ENCODE measurements at places on chromosomes 4 and X. TPM values are rescaled to one million over a fixed set of nuclear protein-coding genes. Genes with fewer than 3 reads are reported as not detected.

DNA sequence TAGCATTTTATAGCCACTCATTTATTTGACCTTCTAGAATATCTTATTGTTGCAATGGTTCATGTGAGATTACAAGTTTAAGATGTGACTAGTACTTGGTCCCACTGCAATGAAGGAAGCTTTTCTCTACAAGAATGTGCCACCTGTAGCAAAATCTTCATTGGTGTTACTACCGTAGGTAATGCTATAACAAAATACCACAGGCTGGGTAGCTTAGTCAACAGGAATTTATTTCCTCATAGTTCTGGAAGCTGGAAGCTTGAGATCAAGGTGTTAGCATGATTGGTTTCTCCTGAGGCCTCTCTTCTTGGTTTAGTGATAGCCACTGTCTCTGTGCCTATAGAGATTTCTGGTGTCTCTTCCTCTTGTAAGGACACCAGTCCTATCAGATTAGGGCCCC, 441.0 kb downstream of the GPM6A start:
- DNase-seq, result no peak

DNA sequence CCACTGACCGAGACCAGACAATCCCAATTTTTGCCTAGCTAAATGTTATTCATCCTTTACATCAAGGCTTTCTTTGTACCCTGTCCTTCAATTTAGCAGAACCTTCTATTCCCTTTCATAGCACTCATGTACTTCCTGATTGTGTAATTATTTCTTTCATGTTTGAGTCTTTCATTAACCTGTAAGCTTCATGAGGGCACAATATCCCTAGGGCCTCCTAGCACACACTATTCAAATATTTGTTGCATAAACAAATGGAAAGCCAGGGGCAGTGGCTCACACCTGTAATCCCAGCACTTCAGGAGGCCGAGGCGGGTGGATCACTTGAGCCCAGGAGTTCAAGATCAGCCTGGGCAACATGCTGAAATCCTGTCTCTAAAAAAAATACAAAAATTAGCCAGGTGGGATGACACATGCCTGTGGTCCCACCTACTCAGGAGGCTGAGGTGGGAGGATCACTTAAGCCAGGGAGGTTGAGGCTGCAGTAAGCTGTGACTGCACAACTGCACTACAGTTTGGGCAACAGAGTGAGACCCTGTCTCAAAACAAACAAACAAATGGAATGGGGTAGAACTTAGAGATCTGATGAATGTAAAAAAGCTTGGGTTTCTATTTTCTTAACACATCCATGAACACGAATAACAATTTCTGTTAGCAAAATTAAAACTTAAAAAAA, 59.0 kb downstream of the SAT1 start:
- no peak for DNase-seq

DNA sequence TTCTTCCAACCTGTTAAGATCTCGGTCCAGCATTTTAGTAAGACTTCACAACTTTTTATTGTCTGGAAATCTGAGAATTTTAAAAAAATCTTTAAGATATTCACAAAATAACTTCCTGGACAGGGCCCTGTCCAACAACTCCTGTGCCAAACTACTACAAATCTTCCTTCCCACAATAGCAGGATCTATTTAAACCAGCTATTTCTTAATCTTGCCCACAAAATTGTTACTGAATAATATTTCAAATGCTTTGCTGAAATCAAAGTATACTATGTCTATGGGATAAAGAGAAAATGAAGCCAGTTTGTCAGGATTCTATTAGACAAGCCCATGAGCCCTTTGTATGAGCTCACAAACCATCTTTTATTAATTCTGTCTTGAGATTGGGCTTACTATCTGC, 104.1 kb upstream of the DDIT4L start:
- DNase-seq, result no peak

DNA sequence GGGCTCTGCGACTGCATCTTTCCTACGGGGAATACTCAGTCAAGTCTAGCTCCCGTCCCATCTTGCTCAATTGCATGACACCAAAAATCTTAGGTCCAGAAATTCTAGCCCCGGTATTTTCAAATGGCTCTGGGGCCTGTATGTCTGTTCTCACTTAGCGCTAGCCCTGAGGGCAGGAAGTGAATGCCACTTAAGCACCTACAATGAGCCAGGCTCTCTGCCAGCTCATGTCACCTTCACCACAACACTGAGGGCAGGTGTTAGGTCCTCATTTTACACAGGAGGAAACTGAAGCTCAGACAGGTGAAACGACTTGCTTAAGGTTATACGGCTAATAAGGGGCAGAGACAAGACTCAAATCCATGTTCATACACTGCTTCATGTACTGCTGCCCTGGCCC, 282.8 kb downstream of the PPP1R2C start:
- DNase-seq, result no peak

- peak; percentile 92 for DNase-seq
Measured at GRCh38 chr4:33722254-33722653, 2522.1 kb downstream of the ARAP2 start.

DNA sequence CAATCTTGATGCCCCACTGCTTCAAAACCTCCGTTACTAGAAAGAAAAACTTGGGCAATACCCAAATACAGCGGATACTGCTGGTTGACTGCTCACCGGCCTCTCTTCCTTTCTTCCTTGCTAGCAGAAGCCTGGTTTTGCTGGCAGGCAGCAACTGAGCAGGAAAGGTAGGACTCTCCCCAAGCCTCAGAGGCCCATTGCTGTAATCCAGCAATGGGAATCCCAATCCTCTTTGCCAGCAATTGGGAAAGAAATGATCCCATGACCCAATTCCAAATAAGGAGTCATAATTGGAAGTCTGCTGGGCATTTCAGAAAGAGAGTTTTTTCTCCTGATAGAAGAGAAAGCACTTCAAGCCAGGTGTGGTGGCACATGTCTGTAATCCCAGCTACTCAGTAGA, 394.5 kb downstream of the BCOR start:
- DNase-seq, result no peak

GRCh38 chrX:11688201-11688600, 22.5 kb upstream of the ARHGAP6 start:
- no peak for DNase-seq

- no peak for DNase-seq
Measured at GRCh38 chrX:49877397-49878101, 1.7 kb upstream of the USP27X start.

GRCh38 chr4:78069859-78070258, 12.7 kb downstream of the FRAS1 start:
- DNase-seq, result no peak

DNA sequence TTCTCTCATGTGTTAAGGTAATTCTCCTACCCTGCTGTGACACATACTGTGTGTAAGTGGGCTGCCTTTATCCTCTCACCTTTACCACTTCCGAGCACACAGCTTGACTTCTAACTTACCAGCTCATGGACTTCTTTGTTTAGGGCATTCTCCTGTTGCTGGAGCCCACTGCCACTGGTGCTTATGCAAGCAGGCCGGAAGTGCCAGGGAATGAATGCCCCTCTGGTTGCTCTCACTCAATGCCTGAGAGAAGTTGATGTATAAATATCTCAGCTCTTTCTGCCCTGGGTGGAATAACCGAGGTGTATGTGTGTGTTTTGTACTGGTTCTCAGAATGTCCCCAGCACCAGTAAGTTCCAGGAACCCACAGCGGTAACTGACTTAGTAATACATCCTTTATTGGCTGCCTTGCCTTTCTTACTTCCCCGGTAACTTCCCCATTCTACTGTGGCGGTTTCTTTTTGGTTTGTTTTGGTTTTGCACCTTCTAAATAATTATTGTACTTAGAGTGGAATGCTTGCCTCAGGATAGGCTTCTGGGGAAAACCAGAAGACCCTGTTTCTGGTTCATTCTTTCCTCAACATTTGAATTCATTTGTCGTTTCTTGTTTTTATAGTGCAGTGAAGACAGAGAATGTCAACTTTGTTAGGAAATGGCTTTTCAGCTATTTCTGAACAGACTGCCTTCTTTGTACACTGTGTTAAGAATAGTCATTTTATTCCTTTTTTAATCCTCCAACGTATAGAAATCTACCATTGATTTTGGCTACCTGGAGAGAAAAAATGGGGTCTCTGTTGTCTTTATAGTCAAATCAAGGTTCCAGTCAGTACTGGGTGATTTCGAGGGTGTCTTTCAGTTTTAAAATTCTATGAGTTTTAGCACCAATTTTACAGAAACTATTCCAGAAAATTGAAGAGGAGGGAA, 45.4 kb downstream of the CXorf58 start:
- no peak for DNase-seq

DNA sequence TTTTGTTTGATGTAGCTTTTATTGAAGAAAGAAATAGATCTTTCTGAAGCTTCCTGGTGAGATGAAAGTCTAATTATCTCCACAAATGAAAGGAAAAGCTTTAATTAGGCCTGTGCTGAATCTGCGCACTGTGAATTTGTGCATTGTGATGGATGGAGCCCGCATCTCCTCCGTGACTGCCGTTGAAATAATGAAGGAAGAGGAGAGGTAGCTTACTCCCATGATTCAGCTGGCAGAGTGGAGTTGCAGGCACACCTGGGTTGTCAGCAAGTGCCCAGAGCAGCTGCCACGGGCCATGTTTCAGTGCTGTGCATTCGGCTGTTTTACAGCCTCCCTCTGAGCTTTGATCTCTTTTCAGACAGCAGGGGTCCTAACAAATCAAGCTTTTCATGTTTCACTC, 735.3 kb upstream of the TENM3 start:
- DNase-seq, result no peak

GRCh38 chrX:26109142-26109541, 29.0 kb upstream of the MAGEB18 start:
- DNase-seq, result no peak

GRCh38 chrX:22314692-22315091, 42.0 kb downstream of the CBLL2 start:
- DNase-seq, result no peak

GRCh38 chrX:155028129-155028528, 1.5 kb downstream of the FUNDC2 start:
- no peak for DNase-seq

DNA sequence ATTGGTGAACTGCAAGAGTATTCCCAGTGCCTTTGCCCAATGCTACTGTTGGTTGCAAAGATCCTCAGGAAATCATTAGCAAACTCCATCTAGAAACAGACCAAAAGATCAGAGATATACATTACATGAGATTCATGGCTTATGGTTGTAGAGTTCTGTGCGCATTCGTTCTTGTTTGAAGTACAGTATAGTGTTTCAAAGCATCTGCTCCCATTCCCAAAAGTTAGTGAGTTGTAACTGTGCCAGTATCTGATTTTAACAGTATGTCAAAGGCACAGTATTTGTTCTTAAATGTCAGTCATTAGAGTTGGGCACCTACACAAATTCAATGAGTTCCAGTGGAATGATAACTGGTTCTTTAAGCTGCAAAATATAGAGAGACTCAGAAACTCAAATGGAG, 314.7 kb upstream of the ATOH1 start:
- no peak for DNase-seq

DNA sequence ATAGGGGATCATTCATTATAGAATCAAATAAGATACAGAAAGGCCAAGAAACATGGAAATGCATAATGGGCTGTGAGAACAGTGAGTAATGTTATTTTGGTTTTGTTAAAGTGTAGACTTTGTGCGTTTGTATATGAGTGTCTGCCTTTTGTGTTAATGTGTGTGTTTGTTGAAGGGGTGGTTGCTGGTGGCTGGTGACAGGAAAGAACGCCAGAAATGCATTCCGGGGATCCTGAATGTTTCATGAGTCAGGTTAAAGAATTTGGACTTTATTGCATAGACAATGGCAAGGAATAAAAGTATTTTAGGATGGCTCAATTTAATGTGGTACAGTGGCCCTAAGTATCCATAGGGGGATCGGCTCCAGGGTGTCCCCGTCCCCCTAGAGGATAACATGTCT, 1228.9 kb downstream of the PCDH7 start:
- no peak for DNase-seq

DNA sequence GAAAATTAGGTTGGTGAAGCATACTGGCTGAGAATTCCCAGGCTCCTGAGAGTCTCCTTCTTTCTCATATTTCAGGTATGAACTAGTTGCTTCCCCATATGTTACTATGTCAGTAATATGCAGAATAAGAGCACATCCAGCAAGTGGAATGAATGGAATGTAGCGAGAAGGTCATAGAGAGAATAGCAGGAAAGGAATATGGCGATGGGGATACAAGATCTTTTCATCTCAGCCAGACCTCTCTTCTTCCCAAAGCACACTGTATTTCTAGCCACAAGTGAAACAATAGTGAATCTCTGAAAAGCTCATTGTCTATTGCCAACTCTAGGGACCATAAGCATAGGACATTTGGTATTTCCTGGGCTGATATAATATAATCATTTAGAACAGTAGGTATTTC, 54.6 kb upstream of the MMAA start:
- DNase-seq, result no peak

- DNase-seq, result no peak
Measured at GRCh38 chrX:34560180-34560579, 96.9 kb downstream of the TMEM47 start.

DNA sequence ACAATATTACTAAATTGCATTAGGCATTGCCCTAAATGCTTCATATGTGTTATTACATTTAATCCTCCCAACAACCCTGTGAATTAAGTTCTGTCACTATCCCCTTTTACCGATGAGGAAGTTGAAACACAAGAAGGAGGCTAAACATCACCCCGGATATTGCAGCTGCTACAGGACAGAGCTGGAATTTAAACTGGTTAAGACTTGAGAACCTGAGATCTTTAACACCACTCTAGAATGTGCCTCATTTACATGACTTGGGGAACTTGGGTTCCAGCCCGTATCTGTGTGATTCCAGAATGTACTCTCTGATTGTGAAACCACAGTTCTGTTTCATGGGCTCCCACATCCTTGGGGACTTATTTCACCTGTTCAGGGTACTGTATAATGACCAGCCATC, 165.1 kb upstream of the PPARGC1A start:
- DNase-seq, result no peak

DNA sequence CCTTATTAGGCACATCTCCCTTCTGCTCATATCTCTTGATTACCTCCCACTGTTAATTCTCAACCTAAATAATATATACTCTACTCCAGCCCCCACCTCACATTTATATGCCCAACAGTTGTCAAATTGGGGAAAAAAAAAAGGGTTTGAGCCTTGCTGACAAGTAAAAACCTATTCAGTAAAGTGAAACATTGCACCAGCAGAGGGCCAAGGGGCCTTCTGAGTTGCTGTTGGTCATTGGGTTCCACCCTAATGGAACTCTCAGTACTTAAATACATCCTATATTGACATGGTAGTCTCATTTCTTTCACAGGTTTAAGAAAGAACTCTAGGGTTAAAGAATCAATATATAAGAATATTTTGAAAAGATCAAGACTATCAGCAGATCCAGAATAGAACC, 362.2 kb downstream of the SMARCA1 start:
- no peak for DNase-seq

Gene DUX4
- not detected for total RNA-seq

Gene PCDH10
- 16.4 TPM for total RNA-seq

Gene MAOB
- total RNA-seq, result under 0.01 TPM

Gene GPC3
- 0.32 TPM for total RNA-seq

Gene GAB1
- 16.1 TPM for total RNA-seq

All from fibroblast of villous mesenchyme (primary cell).